ENCODE measurements at places on chromosomes 6 and 20.

- DNase-seq, result no peak
These were observed 186.0 kb downstream of the DTNBP1 start for GRCh38 chr6:15476631-15477380.

- DNase-seq, result no peak
These were observed 72.7 kb downstream of the KHDC1L start for GRCh38 chr6:73152556-73152955.

DNA sequence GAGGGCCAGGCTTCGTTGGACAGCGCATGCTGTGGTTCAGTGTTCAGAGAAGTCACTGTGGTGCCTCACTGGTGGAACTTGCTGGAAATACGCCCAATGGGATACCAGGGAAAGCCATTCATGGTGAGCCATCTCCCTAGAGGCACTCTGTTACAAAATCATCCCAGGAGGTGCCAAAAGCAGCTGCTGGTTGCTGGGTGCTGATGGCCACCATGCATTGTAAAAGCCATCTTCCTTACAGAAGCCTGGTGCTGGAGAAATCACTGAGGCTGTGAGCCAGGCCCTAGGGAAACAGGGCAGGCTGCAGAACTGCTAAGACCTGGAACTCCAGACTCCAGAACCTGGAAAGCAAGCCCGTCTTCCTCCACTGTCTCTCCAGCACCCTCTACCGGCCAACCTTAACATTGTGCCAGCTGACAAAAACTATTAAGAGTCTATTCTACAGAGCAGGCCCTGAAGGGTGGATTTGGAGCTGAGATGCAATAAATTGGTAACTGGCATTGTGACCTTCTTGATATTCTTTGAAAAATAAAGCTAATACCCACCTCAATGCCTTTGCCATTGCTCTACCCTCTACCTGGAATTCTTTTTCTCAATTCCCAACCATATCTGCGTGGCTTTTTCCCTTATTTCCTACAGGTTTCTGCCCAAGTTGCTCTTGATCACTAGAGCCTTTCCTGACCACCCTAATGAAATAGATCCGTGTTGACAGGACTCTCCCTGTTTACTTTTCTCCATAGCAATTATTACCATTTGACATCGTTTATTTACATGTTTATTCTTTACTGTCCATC is 18.5 kb downstream of the SNRPB start:
- no peak for DNase-seq

DNA sequence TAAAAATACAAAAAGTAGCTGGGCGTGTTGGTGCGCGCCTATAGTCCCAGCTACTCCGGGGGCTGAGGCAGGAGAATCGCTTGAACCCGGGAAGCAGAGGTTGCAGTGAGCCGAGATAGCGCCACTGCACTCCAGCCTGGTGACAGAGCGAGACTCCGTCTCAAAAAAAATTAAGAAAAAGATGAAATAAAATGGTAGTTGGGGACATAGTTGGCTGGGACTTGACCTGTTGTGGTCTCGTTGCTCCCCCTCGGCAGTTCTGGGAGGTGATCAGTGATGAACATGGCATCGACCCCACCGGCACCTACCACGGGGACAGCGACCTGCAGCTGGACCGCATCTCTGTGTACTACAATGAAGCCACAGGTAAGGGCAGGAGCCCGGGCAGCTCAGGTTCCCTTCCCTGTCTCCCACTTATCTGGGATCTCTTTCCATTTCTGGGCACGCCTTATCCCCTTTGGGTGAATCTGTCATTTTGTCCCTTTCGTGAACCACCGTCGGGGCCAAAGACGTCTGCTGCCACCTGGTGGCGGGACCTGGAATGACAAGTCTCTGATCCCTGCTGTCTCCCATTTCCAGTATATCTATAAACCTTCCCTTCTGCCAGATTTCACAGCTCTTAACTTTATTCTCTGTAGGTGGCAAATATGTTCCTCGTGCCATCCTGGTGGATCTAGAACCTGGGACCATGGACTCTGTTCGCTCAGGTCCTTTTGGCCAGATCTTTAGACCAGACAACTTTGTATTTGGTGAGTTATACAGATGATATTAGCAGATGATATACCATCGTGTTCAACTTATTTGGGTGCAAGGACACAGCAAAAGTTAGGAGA is 2.3 kb downstream of the TUBB start:
- no peak for DNase-seq

GRCh38 chr6:24454452-24454851 is 34.9 kb downstream of the GPLD1 start:
- no peak for DNase-seq

GRCh38 chr6:91713911-91714310 is 1127.0 kb upstream of the MAP3K7 start:
- no peak for DNase-seq

DNA sequence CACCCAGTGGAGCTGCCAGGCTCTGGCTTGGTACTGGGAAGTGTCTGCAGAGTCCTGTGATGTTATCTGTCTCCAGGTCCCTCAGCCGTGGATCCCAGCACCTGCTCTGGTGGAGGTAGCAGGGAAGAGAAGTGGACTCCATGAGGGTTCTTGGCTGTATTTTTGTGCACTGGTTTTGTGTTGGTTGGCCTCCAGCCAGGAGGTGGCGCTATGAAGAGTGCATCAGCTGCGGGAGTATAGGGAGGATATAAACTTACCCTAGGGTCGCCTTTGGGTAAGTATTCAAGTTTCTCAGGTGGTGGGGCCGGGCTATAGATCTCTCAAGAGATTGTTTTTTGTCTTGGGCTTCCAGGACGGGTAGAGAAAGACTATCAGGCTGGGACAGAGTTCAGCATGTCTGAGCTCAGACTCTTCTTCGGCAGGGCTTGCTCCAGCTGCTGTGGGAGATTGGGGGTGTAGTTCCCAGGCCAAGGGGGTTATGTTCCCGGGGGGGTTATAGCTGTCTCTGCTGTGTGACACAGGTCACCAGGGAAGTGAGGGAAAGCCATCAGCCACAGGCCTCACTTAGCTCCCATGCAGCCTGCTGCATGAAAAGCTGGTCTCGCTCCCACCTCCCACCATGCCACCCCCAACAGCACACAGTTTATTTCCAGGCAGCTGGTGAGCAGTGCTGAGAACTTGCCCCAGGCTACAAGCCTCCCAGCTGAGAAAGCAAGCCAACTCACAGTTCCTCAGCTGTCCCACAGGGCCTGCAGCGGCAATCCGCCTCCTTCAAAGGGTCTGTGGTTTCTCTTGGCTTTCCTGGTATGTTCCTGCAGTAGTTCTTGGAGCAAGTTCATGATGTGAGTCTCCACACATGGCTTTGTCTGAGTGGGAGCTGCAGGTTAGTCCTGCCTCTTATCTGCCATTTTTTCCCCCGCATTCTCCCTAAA is 115.7 kb downstream of the AIG1 start:
- DNase-seq, result no peak

DNA sequence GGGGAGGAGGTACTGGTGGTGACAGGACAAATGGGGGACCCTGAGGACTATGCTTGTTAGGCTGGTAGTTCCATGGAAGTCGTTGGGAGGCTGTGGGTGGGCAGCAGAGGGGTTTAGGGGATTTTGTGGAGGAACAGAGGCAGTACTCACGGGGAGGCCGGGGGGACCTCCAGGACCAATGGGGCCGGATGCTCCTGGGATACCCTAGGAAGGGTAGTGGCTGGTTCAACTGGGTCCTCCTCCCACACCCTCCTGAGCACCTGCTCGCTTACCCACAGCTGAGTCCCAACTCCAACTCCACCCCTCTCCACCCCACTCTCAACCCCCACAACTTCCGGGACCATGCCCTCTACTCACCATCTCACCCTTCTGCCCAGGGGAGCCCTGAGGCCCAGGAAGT is 25.9 kb downstream of the COL11A2 start:
- DNase-seq, result no peak

DNA sequence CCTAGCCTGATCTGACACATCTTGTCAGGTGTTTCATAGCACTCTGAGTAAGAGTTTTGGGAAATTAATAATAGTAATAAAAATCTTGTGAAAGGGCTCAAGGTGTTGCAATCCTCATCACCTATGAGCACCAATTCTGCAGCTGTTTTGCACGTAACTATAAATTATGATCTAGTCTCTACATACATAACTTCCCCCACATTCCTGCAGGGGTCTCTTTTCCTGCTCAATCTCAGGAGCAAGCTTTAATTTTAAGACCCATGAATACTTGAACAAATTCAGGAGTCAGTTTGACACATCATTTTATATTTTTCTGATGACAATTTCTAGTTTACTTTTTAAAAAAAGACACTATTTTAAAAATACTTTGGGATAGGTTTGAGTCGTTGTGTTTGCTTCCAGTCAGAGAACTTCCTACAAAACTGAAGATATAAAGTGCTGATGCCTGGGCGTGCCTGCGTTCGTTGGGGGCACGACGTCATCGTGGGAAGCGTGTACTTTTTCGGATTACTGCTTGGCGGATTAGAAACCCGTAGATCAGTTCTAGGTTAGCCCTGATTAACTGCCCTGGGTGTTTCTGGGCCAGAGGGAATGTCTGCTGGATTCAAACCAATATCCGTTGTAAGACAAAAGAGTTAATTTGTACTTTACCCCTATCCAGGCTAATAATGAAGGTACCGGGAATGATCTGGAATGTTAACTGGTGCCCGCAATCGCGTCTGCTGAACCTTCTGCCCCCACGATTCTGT is 1.0 kb upstream of the E2F3 start:
- DNase-seq, result no peak

DNA sequence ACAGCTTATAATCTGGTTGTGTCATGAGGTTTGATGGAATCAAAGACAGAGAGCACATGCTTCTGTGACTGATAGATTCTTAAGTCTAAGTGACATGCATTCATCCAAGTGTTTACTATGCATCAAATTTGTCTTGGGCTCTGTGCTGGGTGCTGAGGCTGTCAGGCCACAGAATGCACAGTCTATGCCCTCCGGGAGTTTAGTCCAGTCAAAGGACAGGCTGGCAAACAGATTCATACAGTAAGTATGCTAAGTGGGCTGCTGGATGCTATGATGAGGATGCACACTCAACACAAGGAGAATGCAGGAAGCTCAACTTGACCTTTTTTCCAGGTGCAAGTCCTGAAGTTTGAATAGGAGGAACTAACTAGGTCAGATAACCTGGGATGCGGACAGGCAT is 146.7 kb downstream of the UST start:
- DNase-seq, result no peak

GRCh38 chr6:55320696-55321086 is 6.6 kb upstream of the GFRAL start:
- no peak for DNase-seq

DNA sequence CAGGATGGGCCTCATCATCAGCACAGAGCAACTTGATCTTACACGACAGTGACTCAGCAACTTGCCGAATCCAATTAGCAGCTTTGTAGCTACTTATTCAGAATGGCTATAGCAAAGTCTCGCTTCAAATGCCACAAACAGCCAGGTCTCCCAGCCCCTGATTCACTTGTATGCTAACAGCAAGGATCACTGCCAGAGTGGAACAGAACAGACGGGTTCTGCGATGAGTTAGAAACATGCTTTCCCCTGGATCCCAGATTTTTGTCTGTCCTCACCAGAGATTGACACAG is 254.4 kb downstream of the NRN1 start:
- no peak for DNase-seq

- no peak for DNase-seq
These were observed 4.6 kb downstream of the ZNF184 start for GRCh38 chr6:27468334-27468733.

DNA sequence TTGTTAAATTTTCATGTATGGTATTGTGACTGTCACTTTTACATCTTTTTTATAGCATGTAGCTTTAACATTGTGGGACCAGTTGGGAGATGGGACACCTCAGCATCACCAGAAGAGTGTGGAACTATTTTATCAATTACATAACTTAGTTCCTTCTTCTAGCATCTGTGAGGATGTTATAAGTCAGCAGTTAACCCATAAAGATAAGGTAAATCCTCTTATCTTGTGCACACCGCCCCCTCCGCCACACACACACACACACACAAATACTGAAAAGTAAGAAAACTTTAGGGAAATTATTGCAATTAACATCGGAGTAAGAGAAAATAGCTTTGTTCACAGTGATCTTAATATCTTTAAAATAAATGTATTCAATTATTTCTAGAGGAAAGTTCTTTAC is 60.9 kb downstream of the PGM3 start:
- DNase-seq, result no peak

DNA sequence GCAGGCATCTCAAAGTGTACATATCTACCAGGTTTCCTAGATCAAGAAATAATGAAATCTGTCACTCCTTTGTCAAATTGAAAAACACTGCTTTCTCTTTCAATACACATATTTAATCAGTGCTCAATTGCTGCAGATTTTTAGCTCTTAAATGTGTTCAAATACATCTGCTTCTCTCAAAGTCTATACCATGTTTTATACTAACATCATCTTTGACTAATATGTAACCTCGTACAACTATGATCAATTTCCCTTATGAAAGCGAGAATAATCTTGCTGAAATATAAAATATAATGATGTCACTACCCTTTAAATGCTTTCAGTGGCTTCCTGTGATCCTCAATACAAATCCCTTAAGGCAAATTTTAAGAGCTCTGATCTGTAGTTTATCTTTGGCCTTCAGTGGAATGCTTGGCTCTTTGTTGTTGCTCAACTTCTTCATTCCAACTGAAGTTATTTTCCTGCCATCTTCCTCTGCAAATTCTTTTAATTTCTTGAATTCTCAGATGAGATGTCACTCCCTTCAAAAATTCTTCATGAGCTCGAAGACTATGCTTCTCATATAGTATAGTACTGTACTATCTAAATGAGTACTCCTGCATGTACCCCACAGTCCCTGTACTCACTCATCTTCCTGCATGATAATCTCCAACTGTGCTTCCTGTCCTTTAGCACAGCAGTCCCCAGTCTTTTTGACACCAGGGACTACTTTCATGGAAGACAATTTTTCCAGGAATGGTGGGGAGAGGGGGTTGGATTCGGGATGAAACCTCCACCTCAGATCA is 545.1 kb upstream of the GJE1 start:
- DNase-seq, result no peak

- no peak for DNase-seq
These were observed 112.8 kb downstream of the LAMP5 start for GRCh38 chr20:9627219-9627618.

DNA sequence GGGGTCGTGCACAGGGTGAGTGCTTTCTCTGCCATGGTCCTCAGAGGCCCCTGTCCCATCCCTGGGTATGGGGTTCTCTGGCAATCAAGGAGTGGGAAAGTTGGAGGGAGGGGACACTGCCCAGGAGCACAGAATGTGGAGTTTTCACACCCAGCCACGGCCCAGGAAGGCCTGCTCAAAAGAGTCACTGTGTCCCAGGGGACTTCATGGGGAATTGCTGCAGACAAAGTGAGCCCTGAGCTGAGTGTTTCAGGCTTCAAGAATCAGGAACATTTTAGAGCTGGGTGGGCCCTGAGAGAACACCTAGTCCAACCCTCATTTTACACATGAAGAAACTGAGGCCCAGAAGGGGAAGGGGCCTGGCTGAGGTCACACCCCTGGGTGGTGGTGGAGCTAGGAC is 5.7 kb downstream of the MAPK13 start:
- no peak for DNase-seq

Data from cerebellar nuclear complex (tissue), 1 donor.